ENCODE measurements at places on chromosomes 13 and 19.

DNA sequence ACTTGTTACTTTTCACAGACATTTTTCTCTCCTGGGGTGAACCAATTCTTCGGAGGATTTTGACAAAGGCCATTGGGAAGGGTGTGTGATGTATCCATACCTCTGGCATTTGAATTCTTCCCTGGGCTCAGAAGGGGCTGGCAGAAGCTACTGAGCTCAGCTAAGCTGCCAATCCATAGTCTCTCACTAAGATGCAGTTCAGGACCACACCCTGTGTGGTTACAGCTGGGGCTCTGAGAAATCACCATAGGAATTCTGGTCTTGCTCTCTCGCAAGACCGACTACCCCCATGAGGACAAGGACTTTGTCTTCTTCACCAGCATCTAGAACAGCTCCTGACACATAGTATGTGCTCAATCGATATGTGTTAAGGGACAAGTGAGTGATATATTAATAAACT, 6.0 kb downstream of the C13orf42 start:
- DNase-seq, result no peak

GRCh38 chr19:45153339-45154063, 7.3 kb downstream of the NKPD1 start:
- peak; percentile 85 for DNase-seq

DNA sequence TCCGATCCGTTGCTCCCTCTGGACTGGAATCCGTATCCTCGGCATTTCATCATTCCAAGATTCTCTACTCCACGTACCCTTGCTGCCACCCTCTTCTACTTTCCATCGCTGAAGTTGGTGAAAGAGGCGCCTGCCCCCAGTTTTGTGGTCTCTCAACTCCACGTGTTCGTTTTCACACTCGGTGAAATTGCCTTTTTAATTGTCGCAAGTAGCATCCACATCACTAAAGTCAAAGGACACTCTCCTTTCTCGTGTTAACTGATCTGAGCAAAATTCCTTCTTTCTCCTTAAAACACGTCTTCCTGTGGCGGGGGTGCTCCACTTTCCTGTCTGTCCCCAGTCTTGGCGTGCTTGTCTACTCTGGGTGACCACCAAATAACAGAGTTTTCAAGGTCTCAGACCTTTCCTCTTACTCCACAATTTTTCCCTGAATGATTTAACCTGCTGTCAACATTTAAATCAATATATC, 1.1 kb upstream of the TMTC4 start:
- DNase-seq, result no peak

- DNase-seq, result peak; percentile 89
These were observed 5.5 kb downstream of the MAB21L1 start for GRCh38 chr13:35470671-35471661.

DNA sequence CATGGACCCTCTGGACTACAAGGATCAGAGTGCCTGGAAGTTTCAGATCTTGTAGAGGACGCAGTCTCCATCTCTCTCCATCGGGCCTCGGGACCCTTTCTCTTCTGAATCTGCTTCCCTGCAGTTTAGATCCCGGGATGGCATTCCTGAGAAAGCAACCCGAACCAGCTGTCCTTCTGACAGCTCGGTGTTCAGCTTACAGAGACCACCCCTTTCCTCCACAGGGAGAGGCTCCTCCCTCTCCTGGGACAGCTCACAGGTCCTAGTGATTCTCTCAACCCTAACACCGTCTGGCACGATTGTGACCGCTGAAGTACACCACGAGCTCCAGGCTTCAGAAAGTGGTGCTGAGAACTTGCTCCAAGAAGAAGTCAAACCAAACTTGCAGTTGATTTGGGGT, 18.2 kb downstream of the CRX start:
- peak; percentile 83 for DNase-seq

DNA sequence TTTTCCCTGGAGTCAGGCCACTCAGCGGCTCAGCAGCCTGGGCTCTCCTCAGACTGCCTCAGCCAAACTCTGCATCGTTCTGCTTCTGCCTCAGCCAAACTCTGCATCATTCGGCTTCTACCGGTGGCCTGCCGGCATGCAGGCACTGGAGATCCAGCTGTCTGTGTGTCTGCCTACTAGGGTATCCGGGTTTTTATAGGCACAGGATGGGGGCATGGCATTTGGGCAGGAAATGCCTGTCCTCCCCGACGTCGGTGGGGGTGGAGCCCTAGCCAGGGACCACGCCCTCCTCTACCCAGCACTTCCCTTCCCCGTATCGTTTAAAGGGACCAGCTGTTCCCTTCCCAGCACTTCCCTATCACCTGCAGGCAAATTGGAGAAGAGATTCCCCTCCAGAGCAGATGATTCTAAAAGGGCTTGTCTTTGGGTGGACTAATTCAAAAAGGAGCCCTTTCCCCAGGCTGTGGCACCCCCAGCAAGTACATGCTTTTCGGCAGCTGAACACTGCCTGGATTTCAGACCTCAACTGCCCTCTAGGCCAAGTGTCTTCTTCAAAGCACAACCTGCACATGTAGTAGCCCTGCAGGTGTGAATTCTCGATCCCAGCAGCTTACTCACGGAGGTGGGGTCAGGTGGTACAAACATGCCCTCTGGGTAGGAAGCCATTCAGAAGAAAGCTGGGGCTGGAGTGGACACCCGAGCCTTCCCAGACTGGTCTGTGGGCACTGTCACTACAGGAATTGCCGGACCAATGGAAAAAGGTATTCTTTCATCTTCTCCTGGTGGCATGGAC, 25.4 kb upstream of the GPR12 start:
- DNase-seq, result peak; percentile 30

GRCh38 chr13:90689111-90689510, 658.4 kb upstream of the MIR17HG start:
- no peak for DNase-seq

- peak; percentile 95 for DNase-seq
These were observed at the start of gene SPINT2 for GRCh38 chr19:38264486-38265212. Gene SPINT2, plus strand, starts transcription at chr19:38264573. Its CDS starts 320 bp downstream, at chr19:38264893.

DNA sequence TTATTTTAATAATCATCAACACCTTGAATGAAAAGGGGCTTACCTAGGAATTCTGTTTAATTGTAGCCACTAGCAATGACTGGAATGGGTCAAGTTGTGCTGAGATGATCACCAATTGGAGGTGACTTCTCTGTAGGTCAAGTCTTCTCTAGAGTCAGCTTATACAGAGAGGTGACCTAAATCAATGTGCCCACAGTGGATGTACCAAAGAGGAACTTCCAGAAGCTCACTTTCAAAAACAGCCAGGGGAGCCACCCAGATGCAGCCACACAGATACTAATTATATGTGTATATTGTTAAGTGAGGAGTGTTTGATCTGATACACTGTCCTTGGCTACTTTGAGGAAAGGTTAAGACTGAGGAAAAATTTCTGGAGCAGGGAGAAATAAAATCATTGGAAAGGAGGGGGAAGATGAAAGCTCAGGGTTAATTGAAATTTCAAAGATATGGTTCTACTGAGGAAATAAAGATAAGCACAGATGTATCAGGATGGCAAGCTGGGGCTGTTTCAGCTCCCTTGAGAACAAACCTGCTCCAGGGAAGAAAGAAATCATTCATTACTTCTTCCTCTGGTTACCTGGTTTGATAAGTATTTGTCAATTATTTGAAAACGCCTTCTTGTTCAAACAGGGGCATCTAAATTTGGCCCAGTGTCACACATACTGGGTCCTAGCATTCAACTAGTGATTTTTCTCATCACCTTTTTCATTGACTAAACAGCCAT, 5.1 kb downstream of the GPR183 start:
- DNase-seq, result no peak

DNA sequence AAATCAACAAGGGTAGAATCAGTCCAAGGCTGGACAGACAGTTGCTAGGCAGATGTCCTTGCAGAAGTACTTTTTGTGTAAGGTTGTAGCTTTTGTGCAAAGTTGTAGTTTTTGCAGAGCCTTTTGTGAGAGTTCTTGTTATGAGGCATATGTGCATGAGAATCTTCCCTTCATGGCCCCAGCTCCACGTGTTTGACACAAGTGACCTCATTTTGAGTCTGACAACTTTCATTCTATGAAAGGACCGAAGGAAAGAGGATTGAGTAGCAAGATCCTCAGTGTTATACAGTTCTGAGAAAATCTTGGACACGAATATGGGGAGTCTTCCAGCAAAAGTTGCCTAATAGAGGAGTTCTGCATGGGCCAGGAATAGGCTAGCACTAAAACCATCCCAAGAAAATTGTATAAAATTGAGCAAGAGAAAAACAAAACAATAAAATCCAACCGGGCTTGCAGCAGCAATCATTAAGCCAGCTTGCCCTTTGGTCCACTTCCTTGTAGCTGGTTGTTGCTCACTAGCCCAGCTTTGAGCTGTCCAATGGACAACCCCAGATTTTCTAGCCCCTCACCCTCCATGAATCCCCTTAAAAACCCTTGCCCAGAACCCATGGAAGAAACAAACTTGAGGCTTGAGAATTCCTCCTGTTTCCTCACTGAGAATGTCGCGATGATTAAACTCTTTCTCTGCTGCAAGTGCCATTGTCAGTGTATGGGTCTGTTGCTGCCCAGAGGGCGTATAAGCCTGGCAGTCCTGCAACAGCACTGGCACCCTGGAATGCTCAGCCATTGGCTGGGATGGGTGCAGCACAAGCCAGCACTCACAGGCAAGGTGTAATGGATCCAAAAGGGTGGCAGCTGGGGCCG, 6.5 kb downstream of the EPSTI1 start:
- DNase-seq, result no peak

GRCh38 chr19:29516358-29516725, 9.5 kb upstream of the VSTM2B start:
- no peak for DNase-seq

DNA sequence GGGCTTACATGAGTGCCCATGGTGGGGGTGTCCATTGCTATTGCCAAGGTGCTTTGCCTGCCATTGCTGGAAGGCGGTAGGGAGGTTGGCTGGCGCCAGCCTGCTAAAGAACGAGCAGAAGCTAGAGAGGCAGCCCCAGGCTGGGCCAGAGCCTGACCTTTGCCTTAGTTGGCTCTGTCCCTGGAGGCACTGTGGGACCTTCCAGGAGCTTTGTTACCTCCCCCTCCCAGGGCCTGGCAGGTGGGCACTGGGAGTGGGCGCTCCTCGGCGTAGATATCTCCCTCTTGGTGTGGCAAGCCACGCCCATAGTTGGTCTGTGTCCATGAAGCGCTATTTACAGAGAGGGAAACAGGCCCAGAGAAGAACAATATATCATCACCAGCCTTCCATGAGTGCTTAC, 2.3 kb upstream of the SLC25A42 start:
- no peak for DNase-seq

DNA sequence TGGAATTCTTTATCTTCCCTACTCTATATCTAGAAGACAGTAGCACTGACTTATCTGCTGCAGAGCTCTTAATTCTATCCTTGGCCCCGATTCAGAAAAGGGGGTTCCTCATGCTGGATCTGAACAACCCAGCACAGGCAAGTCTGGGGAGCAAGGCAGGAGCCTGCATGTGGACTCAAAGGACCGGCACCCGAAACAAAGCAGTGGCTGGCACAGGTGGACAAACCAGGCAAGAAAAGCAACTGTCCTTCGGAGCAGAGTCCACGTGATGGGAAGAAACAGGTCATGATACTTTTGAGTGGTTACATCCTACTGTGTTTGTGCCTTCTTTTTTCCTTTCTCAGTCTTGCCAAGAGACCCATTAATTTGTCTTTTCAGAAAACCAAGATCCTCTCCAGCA, 38.3 kb downstream of the GPR42 start:
- no peak for DNase-seq

DNA sequence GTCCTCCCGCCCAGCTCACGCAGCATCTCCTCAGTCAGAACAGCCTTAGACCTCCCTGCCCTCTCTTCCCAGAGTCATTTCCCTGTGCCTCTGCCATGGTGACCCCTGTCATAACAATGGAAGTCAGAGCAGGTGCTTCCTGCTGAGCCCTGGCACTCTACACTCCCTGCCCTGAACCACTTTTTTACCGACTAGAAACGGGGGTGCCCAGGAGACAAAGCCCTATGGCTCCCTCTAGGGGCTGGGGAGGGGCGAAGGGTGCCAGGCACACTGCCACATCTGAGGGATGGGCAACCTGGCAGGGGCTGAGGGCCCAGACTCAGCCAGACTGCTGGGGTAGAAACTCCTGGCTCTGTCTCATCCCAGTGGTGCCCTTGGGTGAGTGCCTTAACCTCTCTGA, 16.4 kb downstream of the ZNF574 start:
- DNase-seq, result no peak

- no peak for DNase-seq
These were observed 2.1 kb downstream of the CLEC4G start for GRCh38 chr19:7729831-7730285.

- DNase-seq, result no peak
These were observed 1.6 kb upstream of the ADAMTS10 start for GRCh38 chr19:8611877-8612806.

DNA sequence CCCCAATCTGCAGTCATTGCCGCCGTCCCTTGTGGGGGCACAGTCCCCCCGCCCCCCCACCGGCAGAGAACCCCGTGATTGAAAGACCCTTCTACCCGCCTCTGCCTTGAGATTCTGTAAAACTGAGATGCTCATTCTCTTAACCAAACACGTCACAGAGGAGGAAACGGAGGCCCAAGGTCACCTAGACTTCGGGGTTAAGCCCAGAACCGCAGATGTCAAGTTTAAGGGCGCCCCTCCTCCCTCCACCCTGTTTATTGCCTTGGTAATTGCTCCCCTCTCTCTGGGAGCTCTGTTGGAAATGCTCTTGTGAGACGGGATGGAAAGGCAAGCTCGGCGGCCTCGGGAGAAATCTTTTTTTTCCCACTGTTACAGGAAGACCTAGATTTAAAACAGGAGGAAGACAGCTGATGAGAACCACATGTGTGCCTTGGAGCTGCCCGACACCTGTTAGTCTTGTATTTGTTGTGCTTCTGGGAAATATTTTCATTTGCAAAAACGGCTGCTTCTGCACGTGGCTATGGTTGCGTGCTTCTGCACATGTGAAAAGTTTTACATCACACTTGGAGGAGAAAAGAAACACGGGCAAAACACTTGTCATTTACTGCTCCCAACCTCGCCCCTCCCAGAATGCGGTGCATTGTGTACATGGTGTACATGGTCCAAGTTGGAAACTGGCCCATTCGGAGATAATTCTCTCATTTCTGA, 1.1 kb upstream of the MED26 start:
- no peak for DNase-seq

- no peak for DNase-seq
These were observed 1119.5 kb upstream of the ATXN8OS start for GRCh38 chr13:68988176-68988575.

- no peak for DNase-seq
These were observed 6.3 kb upstream of the IGSF23 start for GRCh38 chr19:44607049-44607448.

- no peak for DNase-seq
These were observed 577.3 kb upstream of the GPC6 start for GRCh38 chr13:92649140-92649813.

DNA sequence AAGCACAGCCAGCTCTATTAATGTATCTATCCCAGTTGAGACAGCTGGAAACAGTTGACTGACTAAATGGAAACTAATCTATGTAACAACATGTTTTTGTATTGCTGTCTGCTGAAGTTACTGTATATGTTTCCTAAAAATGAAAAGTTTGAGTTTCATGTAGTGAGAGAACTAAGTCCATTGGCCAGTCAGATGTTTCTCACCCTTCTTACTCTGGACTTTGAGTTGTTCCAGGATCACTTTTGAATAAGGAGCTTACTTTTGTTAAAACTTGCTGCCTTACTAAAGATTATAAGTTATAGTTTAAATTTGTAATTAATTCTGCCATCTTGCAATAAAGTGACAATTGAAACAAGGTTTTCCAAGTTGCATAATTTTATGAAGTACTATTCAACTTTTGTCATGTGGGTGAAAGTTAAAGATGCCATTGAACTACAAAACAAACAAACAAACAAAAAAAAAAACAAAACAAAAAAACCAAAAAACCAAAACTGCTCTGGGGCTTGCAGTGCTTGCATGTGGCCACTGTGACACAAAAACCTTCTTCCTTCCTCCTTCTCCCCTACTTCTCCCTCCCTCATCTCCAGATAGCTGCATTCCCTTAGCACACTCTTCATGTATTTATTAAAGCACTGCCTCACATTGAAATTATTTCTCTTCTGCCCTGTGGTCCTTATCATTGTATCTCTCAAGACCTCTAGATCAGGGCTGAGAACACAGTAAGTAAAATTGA, 15.3 kb downstream of the WDFY2 start:
- DNase-seq, result no peak
